ENCODE measurements at places on chromosomes 7 and 10. TPM values are rescaled to one million over a fixed set of nuclear protein-coding genes. Genes with fewer than 3 reads are reported as not detected.

CBX3 gene
- total RNA-seq = 125 TPM

TAS2R4 gene
- 1.9 TPM for total RNA-seq

NAT16 gene
- not detected for total RNA-seq

IMPDH1 gene
- total RNA-seq = 42.3 TPM

NYAP1 gene
- not detected for total RNA-seq

- peak; percentile 35 for DNase-seq
Measured at GRCh38 chr10:43202224-43202656, 64.0 kb downstream of the CSGALNACT2 start.

GRCh38 chr7:116984917-116985316 lies 31.6 kb downstream of the ST7 start:
- DNase-seq = no peak

DNA sequence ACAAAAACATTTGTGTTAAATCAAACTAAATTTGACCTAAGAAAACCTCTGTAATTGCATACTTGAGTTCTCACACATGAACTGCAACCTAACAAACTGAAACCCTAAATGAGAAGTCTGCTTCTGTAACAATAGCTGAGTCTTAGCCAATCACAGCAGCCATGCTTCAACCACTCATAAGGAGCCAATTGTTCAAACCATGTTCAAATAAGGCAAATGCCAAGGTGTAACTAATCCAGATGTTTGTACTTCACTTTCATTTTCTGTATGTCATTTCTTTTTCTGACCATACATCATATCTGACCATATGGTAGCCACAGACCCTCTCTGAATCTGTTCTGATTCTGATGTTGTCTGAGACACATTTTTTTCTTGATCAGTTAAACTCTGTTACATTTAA lies 47.5 kb upstream of the ANTXRL start:
- DNase-seq = no peak

GRCh38 chr7:70582927-70583895 lies 548.7 kb upstream of the GALNT17 start:
- no peak for DNase-seq

GRCh38 chr7:89681448-89681847 lies 472.8 kb upstream of the STEAP1 start:
- no peak for DNase-seq

- DNase-seq = no peak
Measured at GRCh38 chr7:79216236-79216635, 237.2 kb downstream of the MAGI2 start.
